ENCODE measurements at places on chromosomes 16 and 17.

DNA sequence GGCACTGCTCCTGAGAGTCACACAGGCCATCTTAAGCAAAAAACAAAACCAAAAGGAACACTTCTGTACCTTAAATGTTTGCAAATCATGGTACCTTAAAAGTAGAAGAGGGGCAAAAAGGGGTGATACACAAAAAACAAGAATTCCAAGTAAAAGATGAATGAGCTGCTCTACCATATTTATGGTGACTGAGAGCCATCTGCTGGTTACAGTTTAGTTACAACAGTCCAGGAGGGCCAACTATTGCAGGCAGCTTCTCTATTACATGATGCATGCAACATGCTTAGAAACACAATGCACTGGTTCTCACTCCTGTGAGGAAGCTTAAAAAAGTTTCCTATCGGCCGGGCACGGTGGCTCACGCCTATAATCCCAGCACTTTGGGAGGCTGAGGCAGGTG, 53.5 kb downstream of the STX8 start:
- no peak for DNase-seq

DNA sequence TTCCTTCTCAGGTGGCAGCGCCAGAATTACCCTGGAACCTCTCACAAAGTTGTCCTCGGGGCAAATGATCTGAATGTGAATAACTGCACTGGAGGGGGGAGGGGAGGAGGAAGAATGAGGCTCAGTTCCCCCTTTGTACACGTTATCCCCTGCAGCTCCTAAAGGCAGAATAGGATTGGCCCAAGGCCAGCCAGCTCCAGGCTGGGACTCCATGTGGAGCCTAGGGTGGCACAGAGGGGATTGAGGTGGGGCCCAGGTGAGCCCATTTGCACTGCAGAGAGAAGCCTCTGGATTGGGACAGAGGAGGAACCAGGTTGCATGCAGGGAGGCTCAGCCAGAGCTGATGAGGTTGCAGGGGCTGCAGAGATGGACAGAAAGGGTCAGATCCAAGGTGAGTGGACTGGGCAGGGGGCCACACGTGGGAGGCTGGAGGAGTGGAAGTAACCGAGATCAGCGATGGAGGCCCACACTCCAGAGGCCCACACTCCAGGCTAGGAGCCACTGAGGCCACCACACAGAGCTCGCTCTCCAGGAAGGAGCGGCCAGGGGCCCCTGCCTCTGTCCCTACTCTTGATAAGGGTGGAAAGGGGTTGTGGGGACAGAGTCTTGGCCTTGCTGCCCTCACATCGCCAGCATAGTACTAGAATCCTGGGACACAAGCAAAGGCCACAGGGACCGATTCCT, 78.6 kb downstream of the RBFOX3 start:
- DNase-seq = no peak

DNA sequence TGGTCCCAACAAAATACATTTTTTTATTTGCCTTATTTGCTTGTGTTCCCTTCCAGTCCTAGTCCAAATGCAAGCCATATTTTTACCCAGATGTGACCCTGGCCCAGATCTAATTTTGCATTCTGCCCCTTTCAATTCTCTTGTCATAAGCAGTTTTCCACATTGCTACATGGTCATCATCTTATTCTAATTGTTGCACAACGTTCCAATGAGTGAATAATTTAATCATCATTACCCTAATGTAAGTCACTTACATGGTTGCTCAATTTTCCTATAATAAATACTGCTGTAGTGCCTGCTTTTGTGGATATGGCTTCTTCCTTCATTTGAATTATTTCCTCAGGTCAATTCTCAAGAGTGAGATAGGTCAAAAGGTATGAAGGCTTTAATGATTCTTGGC, 12.8 kb downstream of the RSAD1 start:
- no peak for DNase-seq

DNA sequence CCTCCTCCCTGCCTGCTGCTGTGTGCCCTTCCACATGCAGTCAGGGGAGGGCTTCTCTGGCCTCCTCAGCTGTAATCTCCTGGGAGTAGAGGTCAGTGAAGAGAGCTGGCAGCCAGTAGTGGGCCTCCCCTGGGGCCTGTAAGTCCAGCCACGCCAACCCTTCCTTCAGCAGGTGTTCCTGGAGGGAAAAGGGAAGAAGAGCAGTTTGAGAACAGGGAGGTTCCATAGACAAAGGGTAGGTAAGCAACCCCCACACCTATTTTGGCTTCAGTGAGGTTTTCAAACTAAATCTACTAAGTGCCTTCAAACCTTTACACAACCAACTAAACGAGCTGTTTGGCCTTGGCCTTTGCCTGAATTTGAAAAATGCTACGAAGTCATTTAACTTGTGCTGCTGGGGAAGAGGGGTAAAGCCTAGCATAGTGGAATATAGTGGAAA, 14.2 kb downstream of the SNF8 start:
- DNase-seq = no peak

DNA sequence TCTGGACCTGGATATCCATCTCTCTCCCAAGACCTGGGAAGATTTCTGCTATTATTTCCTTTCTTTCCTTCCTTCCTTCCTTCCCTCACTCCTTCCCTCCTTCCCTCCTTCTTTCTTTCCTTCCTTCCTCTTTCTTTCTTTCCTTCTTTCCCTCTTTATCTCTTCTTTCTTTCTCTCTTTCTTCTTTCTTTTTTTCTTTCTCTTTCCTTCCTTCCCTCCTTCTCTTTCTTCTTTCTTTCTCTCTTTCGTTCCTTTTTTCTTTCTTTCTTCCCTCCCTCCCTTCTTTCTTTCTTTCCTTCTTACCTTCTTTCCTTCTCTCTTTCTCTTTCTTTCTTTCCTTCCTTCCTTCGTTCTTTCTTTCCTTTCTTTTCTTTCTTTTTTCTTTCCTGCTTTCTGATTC, 37.8 kb upstream of the N4BP1 start:
- no peak for DNase-seq

DNA sequence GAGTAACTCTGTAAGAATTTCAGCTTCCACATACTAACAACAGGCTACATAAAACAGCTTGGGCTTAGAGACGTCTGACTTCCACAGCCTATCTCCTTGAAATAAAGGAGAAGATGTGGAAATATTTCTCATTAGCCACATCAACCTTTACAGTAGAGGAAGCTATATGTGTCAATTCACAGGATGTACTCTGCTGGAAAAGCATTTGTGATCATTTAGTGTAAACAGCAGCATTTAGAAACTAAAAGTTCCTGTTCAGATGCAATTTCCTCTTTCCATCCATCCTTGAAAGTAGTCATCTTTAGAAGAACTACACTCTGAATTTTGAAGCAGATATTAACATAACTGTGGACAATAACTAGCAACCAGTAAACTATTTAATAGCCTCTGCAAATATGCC, 46.2 kb downstream of the XPO6 start:
- DNase-seq = no peak

- no peak for DNase-seq
Measured at GRCh38 chr17:46769531-46770438, 48.7 kb downstream of the WNT3 start.
